Activated naive CD4-positive, alpha-beta T cell treated with anti-CD3 and anti-CD28 coated beads, Interleukin-2, amount 50 U/mL, for 72 hours (primary cell): ENCODE measurements at places on chromosomes 5 and 9.
A peak's percentile ranks its signal among the peaks of the same experiment; 100 is the strongest.

- no peak for DNase-seq
Observed at GRCh38 chr5:66888613-66889012, 292.4 kb downstream of the MAST4 start.

GRCh38 chr5:115544043-115544435 is 536 bp downstream of the FEM1C start:
- peak; percentile 59 for DNase-seq

DNA sequence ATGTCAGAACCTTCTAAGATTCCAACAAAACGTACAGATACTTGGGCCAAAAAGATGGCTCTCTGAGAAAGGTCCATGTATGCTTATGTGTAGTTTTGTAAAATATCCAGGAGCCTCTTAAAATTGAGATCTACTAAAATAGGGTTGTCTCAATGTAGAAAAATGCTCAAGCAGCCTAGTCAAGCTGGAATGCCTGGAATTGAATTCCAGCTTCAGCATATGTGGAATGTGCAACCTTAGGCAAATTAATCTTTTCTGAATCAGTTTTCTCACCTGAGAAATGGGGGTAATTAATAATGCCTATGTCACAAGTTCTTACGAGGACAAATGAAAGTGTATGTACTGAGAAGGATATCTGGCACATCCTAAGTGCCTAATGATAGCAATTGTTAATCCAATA is 662.4 kb downstream of the DTWD2 start:
- DNase-seq = no peak

GRCh38 chr9:121909111-121909510 is 184.0 kb downstream of the TTLL11 start:
- no peak for DNase-seq

DNA sequence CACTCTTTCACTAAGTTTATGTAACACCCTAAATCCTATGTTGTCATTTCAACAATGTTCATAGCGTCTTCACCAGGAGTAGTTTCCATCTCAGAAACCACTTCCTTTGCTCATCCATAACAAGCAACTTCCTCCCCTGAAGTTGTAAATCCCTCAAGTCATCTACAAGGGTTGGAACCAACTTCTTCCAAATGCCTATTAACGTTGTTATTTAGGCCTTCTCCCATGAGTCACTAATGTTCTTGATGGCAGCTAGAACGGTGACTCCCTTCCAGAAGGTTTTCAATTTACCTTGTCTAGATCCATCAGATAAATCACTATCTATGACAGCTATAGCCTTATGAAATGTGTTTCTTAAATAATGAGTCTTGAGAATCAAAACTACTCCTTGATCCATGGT is 73.3 kb upstream of the TARS1 start:
- no peak for DNase-seq
